ENCODE measurements at places on chromosomes 16 and 17. TPM values are rescaled to one million over a fixed set of nuclear protein-coding genes. Genes with fewer than 3 reads are reported as not detected.

The SPATA22 gene
- not detected for total RNA-seq

The KRTAP4-1 gene
- not detected for total RNA-seq

DNA sequence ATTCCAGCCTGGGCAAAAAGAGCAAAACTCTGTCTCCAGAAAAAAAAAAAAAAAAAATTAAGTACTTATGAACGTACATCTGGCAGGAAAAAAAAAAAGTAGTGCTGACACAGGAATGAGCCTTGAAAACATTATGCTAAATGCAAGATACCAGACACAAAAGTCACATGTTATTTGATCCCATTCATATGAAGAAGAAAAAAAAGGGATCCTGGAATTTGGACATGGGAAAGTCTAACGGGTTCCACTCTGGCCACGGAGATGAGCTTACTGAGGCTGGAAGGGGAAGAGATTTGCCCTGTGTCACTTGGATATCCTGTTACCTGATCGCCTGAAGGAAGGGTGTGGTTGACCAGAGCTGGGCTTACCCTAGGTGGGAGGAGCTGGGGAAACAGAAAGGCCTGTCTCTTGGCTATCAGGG, 251.9 kb downstream of the PARN start:
- peak; percentile 16 for DNase-seq

DNA sequence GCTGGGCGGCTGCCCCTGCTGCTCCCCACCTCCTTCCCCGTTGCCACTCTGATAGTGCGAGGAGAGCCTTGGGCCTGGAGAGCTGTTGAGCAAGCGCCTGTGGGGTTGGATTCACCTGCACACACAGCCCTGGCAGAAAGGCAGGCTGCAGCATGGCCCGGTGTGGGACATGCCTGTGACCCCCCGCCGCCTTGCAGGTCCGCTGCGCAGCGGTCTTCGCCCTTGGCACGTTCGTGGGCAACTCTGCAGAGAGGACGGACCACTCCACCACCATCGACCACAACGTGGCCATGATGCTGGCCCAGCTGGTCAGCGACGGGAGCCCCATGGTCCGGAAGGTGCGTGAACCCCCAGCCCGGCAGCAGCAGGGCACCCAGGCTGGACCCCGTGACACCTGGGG, 106.8 kb upstream of the CHMP6 start:
- no peak for DNase-seq

DNA sequence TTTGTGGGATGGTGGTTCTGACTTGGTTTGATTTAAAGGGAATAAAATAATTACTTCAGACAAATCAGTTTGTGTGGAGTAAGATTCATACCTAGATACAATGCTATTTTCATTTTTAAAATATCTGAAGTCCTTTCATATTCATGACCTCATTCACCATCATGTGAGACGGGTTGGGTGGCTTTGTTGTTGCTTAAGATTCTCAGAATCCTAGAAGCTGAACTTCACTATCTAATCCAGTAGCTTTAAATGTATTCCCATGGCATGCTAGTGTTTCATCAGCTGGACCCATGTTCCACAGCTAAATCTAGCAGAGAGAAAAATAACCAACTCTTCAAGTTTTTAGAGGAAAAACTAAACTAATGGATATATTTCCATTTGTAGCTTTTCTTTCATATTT, 2.7 kb upstream of the AMFR start:
- no peak for DNase-seq

Data from HT-29 (cell line).